ENCODE measurements at places on chromosomes 12 and 14. TPM values are rescaled to one million over a fixed set of nuclear protein-coding genes. Genes with fewer than 3 reads are reported as not detected.

DNA sequence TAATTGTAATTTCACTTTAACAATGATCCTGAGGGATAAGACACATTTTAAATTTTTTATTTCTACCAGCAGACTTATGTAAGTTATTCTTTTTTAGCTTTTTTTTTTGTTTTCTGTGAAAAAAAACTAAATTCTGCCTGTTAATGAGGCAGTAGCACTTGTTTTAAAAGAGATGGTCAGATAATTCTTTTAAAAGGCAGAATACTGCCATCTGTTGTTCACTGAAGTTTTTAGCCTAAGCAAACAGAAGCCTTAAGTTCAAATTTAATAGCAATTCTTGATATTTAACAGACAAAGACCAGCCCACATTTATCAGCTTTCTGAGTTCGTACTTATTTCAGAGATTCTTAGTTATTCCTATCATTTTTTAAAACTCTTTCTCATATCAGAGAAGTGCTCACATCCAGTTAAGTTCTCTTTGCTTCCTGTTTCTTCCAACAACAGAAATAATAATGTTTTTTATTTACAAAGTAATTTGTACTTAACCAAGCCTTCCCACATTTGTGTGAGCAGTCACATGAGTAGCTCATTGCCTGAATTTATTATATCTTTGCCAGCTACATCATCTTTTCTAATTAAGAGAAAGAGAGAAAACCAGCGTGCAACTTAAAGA is 93.4 kb upstream of the SLCO1C1 start:
- no peak for DNase-seq

GRCh38 chr12:9895215-9895971 is 14.1 kb downstream of the KLRF2 start:
- DNase-seq, result no peak

The PIWIL1 gene
- total RNA-seq, result not detected

The STAB2 gene
- total RNA-seq, result not detected

- DNase-seq, result no peak
Observed at GRCh38 chr14:50678163-50678562, 10.1 kb upstream of the SAV1 start.

- no peak for DNase-seq
Observed at GRCh38 chr14:90559811-90560492, 163.1 kb downstream of the CALM1 start.

DNA sequence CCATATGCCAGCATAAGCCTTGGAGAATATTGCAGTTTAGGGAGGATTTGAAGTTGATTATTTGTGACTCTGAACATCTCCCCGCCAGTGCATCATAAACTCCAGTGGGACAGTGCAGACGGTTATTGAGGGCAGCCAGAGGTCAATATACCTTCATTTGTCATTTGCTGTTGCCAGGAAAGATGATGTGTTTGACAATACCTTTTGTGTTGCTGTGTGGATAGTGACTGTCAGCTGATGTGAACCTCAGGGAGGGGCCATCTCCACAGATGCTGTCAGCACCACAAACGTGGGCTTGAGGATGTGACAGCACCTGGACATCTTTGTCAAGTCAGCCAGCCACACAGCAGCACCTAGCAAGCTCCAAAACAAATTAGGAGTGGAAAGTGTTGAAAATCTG is 11.5 kb downstream of the CCDC198 start:
- no peak for DNase-seq

DNA sequence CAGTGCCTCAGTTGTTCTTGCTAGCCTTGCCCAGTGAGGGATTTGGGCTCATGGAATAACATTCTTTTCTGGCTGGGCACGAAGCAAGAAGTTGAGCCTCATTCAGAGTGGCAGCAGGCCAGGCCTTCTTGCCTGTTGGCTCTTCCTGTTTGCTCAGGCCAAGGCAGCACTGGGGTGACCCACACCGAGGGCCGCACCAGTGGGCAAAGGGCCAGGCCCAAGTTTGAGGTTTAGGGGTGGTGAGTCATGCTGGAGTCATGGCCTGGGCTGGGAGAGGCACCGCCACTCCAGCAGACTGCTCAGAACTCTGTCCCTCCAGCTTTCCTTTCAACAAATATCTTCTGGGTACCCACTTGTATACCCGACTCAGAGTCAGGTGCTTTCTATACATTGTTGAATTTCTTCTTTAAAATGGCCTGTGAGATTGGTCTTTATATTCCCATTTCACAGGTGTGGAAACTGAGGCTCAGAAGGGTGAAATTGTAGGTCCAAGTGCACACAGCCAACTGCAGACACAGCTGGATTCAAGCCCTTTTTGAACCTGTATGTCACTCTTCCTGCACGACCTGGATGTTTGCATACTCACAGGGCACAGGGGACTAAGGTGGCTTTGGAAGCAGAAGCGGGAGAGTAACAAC is 279.4 kb downstream of the FOXN3 start:
- DNase-seq, result no peak

The APPL2 gene
- 69.8 TPM for total RNA-seq

DNA sequence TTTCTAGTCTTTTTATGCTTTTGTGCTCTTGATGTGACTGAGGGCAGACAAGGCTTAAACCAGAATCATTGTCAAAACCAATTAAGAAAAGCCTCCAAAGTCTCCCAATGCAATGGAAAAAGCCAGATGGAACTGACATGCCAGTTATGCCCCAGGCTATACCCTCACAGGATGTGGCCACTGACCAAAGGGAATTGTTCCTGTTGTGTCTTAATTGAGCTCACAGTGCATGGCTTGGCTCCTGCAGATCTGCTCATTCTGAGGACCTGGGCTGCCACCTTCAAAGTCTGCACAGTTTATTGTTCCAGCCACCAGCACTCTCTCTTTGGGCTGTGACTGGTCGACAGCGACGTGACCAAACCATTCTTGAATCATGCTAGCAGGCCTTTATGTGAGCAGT is 17.1 kb upstream of the BICD1 start:
- DNase-seq, result no peak

The ARHGAP9 gene
- total RNA-seq, result 2.1 TPM

DNA sequence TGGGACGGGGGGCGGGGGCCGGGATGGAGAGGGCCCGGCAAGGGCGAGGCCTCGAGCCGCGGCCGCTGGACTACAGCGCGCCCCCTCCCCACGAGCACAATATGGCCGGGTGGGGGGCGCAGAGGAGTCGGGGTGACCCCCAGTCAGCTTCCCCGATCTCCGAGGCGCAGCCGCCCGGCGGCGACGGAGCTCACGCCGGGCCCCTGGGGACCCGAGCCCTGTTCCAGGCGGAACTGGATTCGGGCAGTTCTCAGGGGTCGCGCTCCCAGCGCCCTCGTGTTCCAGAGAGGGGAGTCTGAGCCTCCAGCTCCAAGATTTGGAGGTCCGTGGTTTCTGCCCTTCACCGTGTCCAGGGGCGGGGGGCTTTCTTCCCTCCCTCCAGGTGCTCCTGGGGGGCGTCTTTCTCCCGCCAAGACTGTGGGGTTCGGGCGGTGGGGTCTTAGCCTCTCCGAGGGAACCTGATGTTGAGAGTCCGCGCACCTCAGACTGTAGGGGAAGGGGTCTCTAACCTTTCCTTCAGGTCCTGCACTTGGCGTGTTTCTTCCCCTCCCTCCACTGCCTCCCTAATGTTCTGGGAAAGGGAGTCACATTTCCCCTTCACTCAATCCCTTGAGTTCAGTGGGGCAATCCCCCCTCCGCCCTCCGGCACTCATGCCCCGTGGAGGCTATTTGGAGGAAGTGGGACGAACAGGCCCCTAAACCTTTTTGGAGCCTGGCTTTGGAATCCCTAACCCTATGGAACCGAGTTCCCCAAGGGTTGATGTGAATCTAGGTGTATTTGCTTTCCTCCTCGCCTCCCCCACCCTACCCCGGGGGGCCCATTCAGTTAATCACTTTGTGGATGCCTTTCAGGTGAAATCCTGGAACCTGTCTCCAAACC is 584 bp downstream of the ACVR1B start:
- no peak for DNase-seq

GRCh38 chr12:75970310-75970709 is 61.3 kb downstream of the PHLDA1 start:
- no peak for DNase-seq

The P2RX2 gene
- total RNA-seq, result not detected

DNA sequence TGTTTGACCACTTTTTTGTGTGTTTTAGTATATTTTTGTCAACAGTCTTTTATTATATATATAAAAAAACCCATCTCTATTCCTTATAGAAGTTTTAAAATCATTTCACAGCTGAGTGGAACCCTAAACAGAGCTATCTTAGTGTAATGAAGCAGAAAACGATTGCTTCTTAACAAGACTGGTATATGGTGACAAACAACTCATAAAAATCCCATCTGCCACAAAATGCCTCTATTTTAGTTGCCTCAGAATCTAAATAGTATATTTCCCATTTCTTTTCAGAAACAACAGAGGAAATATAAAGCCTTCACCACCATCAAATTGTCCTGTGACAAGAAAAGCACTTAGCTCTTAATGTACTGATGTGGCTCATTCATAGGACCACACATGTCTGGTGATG is 322.4 kb downstream of the ATP23 start:
- DNase-seq, result no peak

The PRB4 gene
- not detected for total RNA-seq

DNA sequence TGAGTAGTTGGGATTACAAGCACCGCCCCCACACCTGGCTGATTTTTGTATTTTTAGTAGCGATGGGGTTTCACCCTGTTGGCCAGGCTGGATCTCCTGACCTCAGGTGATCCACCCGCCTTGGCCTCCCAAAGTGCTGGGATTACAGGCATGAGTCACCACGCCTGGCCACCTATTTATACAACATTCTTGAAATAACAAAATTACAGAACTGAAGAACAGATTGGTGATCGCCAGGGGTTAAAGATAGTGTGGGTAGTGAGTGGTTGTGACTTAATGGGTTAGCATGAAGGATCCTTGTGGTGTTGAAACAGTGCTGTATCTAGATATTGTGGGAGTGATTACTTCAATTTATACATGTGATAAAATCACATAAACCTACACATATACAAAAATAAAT is 7.4 kb downstream of the GLIPR1L1 start:
- DNase-seq, result no peak

The DLGAP5 gene
- total RNA-seq, result 11.5 TPM

The SERPINA9 gene
- not detected for total RNA-seq

The KRT82 gene
- not detected for total RNA-seq

- no peak for DNase-seq
Observed at GRCh38 chr12:122023339-122024131, 1.9 kb downstream of the BCL7A start.

DNA sequence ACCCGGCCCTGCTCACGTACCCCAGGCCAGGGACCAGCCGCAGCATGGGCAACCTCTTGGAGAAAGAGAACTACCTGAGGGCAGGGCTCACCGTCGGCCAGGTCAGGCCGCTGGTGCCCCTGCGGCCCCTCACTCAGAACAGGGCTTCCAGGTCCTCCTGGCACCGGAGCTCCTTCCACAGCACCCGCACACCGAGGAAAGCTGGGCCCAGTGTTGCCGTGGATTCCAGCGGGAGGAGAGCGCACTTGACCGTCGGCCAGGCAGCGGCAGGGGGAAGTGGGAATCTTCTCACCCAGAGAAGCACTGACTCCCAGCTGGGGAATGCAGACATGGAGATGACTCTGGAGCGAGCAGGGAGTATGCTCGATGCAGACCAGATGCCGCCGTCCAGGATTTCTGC is 7.9 kb upstream of the VAMP1 start:
- no peak for DNase-seq

GRCh38 chr12:120847814-120848213 is 56.3 kb downstream of the SPPL3 start:
- no peak for DNase-seq

GRCh38 chr14:99176156-99176945 is 95.6 kb downstream of the BCL11B start:
- no peak for DNase-seq

The KRT83 gene
- not detected for total RNA-seq

- DNase-seq, result peak; percentile 32
Observed at GRCh38 chr12:53103860-53104305, 597 bp downstream of the SOAT2 start.

The ANG gene
- 7.4 TPM for total RNA-seq

The BICD1 gene
- total RNA-seq, result 47.6 TPM

The WDR20 gene
- 29.8 TPM for total RNA-seq

GRCh38 chr12:14169281-14169680 is 187.9 kb upstream of the GRIN2B start:
- DNase-seq, result no peak

GRCh38 chr12:98359856-98360255 is 155.5 kb upstream of the TMPO start:
- DNase-seq, result no peak

GRCh38 chr12:56001487-56002100 is 4.5 kb downstream of the SUOX start:
- DNase-seq, result no peak

DNA sequence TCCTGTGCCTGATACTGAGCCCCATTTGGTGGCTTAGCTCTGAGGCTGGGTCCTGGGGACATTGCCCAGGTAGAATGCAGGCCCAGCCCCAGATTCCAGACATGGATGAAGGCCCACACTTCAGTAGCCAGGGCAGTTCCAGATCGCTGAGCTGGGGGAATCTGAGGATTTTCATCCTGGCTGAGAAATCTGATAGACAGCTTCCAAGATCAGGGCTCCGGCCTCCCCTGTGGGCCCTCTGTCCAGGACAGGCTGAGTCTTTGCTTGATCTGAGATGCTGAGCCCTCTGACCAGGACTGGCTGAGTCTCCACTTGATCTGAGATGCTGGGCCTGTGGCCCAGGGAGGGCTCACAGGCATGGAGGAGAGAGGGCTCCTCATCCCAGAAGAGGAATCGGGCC is 3.3 kb upstream of the RASAL1 start:
- DNase-seq, result no peak

The IL23A gene
- total RNA-seq, result not detected

- no peak for DNase-seq
Observed at GRCh38 chr12:63496654-63497053, 171.6 kb downstream of the DPY19L2 start.

- peak; percentile 32 for DNase-seq
Observed at GRCh38 chr12:4112290-4112689, 161.3 kb upstream of the CCND2 start.

GRCh38 chr12:44774815-44775411 is 101.2 kb downstream of the NELL2 start:
- DNase-seq, result no peak

DNA sequence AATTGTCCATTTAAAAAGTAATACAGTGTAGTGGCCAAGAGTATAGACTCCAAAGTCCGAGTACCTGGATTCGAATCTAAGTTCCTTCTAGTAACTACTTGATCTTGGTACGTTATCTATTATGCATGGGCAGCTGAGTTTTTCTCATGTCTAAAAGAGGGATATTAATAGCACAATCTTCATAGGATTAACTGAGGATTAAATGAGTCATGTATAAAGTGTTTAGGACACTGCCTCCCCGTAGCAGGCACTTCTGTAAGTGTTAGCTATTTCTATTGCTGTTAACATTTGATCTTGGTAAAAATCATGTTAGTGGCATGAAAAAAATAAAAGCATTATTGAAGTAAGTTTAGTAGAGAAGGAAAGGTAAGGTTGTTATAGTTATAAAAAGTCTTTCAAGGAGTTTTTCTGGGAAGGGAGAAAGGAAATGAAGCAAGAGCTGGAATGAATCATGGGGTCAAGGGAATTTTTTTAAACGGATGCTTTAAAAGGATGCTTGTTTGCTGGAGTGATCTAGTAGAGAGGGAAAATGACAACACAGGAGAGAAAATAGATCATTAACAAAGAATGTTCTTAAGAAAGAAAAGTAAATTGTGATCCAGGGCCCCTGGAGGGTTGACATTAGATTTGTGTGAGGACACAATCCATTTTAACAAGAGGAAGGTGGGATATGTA is 502.2 kb upstream of the USP15 start:
- no peak for DNase-seq

The PRIM1 gene
- total RNA-seq, result 6.2 TPM

The PLCZ1 gene
- not detected for total RNA-seq

The RTL1 gene
- not detected for total RNA-seq

- no peak for DNase-seq
Observed at GRCh38 chr12:124403273-124403672, 108.4 kb downstream of the RFLNA start.

Measured in osteocyte (in vitro differentiated cells).